ENCODE measurements at places on chromosomes 5 and 9.
A peak's percentile ranks its signal among the peaks of the same experiment; 100 is the strongest.

DNA sequence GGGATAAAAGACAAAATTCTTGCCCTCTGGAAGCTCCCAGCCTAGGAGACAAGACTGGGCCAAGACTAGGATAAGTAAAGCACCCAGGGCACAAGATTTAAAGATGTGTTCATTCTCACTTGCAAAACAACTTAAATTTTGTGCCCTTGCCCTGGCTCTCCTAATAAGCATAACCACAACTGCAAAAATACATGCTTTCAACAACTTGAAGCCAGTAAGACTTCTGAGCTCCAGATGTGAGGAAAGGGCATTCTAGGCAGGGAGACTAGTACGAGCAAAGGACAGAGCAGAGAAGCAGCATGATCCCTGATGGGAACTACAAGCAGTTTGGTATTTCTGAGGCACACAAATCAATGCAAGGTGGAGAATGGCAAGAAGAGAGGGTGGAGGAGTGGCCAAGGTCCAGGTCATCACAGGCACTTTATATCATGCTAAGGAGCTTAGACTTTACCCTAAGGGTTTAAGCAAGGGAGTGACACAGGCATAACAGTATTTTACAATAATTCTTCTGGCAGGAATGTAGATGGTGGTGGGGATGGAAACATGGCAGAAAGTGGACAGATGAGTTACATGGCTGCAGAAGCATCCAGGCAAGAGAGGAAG is 30.1 kb upstream of the SIL1 start:
- no peak for DNase-seq

GRCh38 chr5:88671106-88671504 is 211.9 kb downstream of the MEF2C start:
- DNase-seq = no peak

GRCh38 chr5:145906401-145906800 is 30.0 kb upstream of the SH3RF2 start:
- no peak for DNase-seq

DNA sequence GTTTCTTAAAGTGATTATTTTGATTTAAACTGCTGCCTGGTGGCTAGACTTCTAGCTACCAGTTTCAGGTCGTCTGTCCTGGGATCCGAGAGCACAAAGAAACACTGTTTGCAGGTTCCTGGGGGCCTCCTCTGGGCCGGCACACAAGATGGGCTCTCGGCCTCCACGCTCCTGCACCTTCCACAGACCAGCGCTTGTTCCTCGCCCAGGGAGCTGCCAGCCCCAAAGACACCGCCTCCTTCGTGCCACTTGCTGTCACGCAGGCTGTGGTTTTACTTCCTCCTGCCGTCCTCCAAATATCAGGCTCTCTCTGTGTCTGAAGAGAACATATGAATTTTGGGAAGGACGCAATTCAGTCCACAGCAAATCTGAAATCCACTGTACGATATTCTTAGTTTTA is 105.8 kb downstream of the ROR2 start:
- DNase-seq = no peak

DNA sequence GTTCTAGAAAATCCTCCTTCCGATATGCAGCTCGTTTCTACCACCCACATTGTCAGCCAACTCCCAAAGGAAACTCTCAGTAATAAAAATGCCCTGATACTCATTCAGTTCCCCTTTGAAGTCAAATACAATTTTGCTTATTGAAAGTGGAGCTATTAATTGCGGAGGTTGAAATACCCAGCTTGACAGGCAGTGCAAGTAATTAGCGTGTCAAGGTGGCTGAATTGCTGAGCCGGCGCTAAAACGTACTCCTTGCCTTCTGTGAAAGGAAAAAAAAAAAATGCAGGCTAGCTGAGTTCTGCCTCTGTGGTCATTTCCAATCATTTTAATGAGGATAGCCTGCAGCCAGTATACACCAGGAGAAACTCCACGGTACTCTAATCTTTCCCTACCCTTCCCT is 165.5 kb downstream of the RORB start:
- no peak for DNase-seq

- DNase-seq = no peak
Observed at GRCh38 chr5:39835371-39835770, 410.6 kb upstream of the DAB2 start.

DNA sequence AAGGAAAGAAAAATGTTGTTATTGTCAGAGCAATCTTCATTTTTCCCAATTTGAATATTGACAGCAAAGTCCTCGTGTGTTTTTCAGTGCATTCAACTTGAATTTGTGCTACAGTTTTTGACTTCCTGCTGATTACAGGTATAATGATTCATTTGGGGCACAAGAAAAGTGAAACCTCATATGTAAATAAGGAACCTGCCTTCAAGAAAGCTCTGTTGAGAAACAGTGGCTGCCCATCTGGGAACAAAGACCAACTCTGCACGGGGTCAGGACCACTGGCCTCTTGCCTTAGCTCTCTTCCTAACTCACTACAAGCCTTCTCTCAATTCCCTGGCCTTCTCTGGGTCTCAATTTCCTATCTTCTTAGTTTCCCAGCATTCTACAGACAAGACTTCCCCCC is 21.0 kb downstream of the TIMD4 start:
- no peak for DNase-seq

GRCh38 chr9:101449071-101449721 is 13.6 kb upstream of the ALDOB start:
- no peak for DNase-seq

- no peak for DNase-seq
Observed at GRCh38 chr9:19650312-19650711, 138.5 kb downstream of the SLC24A2 start.

- DNase-seq = no peak
Observed at GRCh38 chr9:137406876-137407589, 15.9 kb downstream of the EXD3 start.

GRCh38 chr5:64690417-64691151 is at the start of gene SHISAL2B:
SHISAL2B (plus strand) TSS chr5:64690503; CDS start chr5:64690624, 121 bp downstream.
- no peak for DNase-seq

- DNase-seq = no peak
Observed at GRCh38 chr5:154293219-154293618, 102.7 kb downstream of the GALNT10 start.

- no peak for DNase-seq
Observed at GRCh38 chr5:134059758-134060495, 54.6 kb upstream of the TCF7 start.

DNA sequence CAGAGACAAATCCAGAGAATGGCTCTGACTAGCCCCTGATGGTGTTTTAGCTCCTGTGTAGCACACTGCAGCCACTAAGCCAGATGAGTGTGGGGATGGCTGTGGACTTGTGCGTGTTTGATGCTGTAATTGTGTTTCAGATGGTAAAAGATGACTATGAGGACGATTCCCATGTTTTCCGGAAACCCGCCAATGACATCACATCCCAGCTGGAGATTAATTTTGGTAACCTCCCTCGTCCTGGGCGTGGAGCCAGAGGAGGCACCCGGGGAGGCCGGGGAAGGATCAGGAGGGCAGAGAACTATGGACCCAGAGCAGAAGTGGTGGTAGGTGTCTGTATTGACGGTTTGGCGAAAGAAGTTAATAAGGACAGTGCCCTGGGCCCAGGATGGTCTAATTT is 38.0 kb downstream of the HABP4 start:
- no peak for DNase-seq

GRCh38 chr9:136712690-136713544 is 545 bp downstream of the DIPK1B start:
- no peak for DNase-seq

DNA sequence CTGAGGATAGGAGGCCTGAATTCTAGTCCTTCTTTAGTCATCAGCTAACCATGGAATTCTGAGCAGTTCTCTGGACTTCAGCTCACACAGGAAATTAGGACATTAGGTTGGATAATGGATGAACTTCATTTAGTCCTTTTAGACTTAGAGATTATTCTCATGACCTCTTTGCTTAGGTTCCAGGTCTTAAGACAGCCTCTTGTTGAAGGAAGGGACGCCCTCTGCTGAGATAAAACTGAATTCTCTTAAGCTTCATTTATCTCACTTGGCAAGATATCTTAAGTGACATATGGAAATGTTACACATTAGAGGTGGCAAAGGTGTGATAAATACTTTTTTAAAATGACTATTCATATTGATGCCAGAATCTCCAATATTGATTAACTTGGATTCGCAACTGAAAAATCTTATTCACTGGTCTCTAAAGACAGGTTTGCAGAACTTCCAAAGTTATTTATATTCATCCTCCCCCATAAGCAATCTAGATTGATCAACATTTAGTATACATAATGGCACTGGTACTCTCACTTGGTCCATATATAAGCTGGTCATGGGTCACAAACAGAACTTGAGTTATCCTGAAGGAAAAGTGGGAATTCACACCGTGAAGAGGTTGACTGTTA is 16.9 kb upstream of the ZNF366 start:
- no peak for DNase-seq

DNA sequence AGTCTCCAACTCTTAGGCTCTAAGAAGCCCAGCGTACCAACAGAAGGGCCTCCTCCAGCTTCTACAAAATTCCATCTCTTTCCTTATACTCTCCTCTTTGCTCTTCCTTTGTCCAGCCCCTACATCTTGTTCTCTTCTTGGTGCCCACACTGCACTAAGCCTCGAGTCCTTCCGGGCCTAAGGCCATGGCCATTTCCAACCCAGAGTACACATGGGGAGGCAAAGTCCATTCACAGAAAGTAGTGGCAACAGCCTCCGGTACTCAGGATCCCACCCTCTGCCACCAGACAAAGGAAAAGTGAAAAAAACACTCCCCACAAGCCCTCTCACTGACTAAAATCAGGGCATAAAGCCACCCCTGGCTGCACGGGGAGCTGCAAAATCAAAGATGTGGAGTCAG is 60.3 kb downstream of the SAXO1 start:
- no peak for DNase-seq

GRCh38 chr9:96169484-96169883 is 132.5 kb downstream of the HSD17B3 start:
- DNase-seq = no peak

- DNase-seq = no peak
Observed at GRCh38 chr5:54645882-54646355, 128.4 kb downstream of the SNX18 start.

- no peak for DNase-seq
Observed at GRCh38 chr5:127216898-127217675, 73.5 kb upstream of the MEGF10 start.

GRCh38 chr9:99140685-99141314 is 35.9 kb downstream of the TGFBR1 start:
- DNase-seq = no peak

- DNase-seq = peak; percentile 35
Observed at GRCh38 chr9:137534256-137535119, 15.7 kb downstream of the PNPLA7 start.

GRCh38 chr5:160347448-160347847 is 23.0 kb downstream of the C1QTNF2 start:
- no peak for DNase-seq

DNA sequence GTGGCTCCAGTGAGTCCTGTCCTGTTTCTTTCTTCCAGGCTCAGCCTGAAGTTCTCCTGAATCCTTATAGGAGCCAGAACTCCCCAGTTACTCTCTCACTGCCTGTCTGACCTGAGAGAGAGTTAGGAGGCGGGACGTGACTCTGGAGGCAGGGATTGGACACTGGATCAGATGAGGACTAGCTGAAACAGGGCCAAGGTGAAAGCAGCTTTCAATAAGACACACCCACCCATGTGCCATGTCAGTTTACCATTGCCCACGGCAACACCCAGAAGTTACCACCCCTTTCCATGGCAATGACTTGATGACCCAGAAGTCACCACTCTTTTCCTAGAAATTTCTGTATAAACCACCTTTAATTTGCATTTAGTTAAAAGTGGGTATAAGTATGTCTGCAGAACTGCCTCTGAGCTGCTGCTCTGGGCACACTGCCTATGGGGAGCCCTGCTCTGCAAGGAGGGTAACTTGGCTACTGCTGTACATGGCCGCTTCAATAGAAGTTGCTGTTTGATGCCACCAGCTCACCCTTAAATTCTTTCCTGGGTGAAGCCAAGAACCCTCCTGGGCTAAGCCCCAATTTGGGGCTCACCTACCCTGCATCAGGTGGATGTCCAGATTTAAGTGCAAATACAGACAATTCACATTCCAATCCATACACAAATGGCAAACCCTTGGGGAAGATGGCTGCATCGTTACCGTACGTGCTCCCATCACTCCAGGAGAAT is 13.7 kb downstream of the FCN2 start:
- no peak for DNase-seq

DNA sequence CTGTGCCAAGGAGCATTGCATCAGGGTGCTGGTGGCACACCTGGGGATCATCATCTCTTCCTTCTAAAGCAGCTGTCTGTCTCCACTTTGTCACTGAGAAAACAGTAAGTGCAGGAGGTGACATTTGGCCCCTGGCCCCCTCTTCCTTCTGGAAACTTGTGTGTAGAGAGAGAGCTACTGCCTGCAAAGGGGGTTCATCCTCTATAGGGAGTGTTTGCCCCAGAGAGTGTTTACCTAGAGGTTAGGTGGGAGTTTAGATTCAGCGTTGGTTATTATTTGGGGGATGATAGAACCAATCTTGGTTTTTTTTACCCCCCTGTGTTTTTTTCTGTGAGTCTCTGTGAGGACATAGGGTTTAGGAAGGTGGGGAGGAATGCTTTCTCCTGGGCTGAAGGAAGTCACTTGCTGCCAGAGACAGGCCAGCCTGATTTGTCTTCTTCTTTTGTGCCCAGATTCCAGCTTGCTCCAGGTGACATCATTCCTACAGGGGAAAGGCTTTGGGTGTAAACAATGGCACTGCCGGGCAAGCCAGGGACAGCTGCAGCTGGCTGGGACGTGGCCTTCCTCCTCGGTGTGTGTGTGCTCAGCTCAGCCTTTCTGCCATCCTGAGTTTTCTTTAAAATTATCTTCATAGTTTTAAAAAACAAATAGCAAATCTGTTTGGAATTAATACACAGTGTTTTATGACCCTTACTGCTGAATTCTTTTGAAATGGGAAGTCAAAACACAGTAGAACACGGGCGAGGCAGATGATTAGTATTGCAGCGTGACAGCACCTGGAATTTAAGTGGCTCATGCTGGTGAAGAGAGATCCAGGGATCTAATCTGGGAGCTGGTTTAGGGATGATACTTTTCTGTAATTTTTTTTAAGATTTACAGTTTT is 24.5 kb downstream of the PRRC2B start:
- no peak for DNase-seq

DNA sequence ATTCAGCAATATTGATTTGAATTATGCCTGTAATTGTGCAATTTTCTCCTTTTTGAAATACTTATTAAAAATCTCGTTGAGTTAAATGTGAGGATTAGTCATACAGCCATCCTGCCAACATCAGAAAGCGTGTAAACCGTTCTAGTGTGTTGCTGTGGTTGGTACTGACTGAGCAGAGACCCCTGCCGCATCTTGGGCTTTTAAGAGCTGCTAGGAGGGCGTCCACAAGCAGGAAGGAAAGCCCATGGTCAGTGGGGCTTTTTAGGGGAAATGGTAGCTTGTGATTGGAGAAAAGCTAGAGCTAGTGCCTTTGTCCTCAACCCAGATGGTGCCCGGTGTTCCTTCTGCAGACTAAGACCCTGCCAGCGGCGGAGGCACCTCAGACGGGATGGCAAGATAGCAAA is 1.3 kb downstream of the SDHA start:
- DNase-seq = no peak
